Urothelium cell line (cell line): ENCODE measurements at places on chromosomes 4 and X.
A peak's percentile ranks its signal among the peaks of the same experiment; 100 is the strongest.

- DNase-seq = no peak
Observed at GRCh38 chrX:40849906-40850823, 114.8 kb upstream of the MED14 start.

- no peak for DNase-seq
Observed at GRCh38 chrX:94366616-94367015, 692.6 kb downstream of the FAM133A start.

DNA sequence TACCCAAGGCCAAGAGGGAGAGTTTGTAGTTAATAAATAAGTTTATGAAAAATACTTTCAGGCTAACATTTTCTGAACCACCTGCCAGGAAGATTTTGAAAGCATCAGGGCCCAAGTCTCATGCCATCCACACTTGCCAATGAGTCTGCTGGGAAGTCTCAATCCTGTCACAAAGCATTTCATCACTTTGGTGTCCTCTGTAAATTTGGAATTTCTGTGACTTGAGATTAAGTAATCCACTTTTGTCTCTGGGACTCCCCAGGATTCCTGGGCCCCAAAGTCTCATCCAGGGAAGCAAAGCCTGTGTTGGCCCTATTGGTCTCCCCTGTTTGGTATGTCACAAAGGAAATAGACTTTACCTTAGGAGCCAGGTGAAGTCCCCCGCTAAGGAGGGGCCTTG lies 99.2 kb upstream of the GPC4 start:
- no peak for DNase-seq

DNA sequence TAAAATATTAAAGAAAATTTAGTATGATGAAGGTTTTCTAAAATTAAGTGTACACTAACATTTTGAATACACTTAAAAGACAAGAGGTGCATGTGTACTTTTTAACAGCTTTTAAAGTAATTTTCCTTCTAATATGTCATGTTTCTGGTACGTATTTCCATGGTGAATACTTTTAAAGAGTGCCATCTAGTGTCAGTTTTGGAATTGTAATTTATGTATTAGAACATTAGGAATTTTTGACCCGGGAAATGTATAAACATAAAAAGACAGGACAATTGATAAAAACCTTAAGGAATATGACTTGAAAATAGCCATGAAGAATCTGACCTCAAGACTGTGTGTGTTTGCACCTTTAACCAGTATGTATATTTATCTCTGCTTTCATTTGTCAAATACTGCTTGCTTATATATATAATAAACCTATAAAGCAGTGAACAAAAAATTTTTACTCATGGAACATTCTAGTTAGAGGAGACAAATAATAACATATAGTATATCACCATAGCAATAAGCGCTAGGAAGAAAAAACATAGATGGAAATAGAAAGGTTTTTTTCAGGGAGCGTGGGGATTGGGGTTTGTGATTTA lies 7.2 kb downstream of the GSTCD start:
- DNase-seq = peak; percentile 20

DNA sequence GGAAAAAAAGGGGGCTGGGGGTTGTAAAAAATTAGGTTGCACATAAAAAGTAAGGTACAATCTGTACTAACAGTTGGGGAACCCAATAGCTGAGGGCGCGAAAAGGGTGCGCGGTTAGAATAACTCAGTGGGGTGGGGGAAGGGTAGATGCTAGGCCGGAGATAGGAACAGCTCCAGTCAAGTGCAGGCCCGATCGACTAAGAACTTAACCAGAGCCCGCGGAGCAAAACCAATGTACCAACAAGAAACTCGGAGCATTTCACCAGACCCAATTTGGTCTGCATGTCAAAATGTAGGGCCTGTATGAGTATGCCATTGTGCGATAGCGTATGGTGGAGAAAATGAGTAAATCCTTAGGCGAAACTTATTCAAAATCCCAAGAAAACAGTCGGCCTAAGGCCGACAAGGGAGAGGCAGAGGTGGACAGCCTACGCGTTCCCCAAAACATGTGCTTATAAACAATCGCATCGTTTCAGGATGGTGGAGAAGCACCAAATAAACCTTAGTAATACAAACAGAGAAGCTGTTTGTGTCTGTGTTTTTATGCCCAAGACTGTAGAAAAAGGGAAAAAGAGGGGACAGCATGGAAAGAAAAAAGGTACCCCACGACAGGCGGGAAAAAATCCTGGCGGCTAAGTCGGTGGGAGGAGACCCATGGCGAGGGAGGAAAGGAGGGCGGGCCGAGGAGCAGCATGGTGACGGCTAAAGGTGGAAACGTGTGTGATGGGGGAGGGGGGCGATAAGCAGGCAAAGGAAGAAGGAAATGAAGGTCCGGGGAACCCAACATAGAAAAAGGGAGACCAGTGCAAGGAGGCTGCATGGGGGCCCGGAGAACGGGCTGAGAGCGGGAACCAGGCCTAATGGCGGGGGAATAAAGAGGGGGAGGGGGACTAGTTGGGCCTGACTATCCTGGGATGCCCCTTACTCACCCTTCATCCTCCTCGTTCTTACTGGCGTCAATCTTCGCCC lies 990 bp downstream of the HNRNPD start:
- DNase-seq = peak; percentile 78

GRCh38 chr4:104163820-104164219 lies 330.9 kb downstream of the CXXC4 start:
- no peak for DNase-seq

DNA sequence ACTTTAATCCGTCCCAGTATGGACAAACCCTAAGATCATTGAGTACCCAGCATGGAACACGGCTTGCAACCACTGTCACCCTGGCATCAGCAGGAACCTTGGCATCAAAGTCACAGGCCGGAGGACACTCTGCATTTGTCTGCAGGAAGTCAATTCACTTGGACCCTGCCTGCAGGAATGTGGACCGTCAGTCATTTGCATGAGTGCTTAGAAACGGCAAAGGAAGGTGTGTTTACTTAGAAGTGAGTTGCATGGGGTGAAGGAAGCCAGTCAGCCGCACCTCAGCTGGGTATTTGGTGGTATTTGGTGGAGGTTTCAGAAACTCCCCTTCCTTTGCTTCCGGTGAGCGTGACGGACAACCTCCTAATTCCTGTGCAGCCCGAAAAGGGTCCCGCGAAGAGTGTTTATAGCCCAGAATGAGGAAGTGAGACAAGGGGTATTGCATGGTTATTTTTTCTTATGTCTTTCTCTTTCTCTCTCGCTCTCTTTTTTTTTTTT lies 15.5 kb downstream of the P2RY8 start:
- no peak for DNase-seq

DNA sequence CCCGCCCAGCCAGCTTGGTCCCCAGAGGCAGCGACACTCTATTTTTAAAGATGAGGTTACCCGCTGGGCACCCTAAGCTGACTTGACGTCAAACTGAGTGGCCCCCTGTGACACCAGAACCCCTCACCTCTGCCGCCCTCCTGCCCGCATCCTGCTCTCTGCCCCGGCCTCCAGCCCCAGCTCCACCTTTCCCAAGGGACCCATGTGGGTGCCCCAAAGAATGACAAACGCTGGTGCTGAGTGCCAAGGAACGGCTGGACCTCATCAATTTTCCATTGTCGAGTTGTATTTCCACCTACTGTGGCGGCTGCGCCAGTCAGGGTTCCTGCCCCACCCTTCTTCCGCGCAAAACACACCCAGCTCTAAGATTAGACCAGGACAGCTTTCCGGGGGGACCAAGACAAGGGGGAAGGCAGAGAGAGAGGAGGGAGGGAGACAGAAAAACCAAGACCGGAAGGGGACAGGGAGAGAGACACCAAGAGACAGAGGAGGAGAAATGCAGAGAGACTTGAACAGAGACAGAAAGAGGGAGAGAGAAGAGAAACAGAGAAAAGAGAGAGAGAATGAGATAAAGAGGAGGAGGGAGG lies 2.0 kb downstream of the PRKX start:
- DNase-seq = no peak

DNA sequence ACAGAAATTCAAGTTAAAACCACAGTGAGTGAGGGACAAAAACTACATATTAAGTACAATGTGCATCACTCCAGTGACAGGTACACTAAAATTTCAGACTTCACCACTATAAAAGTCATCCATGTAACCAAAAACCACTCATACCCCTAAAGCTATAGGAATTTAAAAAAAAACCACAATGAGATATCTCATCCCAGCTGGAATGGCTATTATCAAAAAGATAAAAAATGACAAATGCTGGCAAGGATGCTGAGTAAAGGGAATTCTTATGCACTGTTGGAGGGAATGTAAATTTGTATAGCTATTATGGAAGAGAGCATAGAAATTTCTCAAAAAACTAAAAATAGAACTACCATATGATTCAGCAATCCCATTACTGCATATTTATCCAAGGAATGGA lies 171.1 kb downstream of the HHIP start:
- no peak for DNase-seq

DNA sequence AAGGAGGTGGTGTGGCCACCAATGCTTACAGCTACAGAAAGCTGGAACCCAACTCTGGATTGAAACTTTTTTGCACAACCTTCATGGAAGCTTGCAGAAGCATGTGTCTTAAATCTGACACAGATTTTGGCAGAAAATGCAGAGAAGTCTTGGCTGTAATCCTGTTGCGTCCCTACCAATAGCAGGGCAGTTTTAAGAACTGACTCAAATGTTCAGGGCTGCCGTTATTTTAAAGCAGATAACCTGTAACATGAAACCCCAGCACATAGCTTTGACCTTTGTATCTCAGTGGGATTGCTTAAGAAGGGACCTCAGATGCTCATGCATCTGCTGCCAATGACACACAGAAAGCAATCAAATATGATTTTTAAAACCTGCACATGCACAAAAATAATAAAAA lies at the start of gene VEGFD:
Gene VEGFD, minus strand, starts transcription at position 110 of the 400 bp plus-strand sequence. CDS start 467 bp downstream, outside the sequence.
- DNase-seq = no peak
